ENCODE measurements at places on chromosomes 7 and 10. TPM values are rescaled to one million over a fixed set of nuclear protein-coding genes. Genes with fewer than 3 reads are reported as not detected.

AKR1C4 gene
- 1.0 TPM for total RNA-seq

MACC1 gene
- 16.6 TPM for total RNA-seq

SORBS1 gene
- total RNA-seq, result 79.1 TPM

DNA sequence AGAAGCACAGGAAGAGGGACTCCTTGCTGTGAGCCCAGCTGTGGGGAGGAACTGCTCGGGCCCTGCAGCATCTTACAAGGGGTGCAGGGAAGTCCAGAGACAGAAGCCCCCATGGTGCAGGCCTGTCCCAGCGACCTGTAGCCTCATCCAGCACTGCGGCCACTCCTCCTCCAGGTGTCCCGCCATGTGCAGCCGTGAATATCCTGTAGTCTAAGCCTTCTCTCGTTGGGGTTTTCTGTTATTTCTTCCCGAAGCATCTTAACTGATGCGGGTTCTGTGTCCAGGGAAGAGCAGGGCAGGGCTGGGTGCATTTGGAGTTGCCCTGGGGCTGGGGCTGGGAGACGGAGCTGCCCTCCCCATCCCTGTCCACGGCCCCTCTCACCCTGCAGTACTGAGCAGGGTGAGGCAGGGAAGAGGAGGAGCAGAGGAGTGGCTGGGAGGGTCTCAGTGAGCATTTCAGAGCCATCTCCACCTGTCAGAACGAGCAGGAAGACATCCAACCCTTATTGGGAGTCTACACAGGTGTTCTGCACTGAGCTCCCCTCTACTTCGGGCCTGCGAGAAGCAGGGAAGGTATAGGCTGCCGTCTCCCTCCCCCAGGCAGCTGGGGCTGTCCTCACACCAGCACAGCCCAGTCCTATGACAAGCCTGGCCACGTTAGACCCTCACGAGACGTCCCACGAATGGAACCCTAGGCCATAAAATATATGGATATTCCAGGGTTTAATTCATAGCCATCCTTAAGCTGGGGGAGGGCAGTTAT, 494.5 kb downstream of the DNAJB6 start:
- no peak for DNase-seq

- DNase-seq, result no peak
These were observed 39.8 kb downstream of the AKR1B1 start for GRCh38 chr7:134419085-134419484.

DNA sequence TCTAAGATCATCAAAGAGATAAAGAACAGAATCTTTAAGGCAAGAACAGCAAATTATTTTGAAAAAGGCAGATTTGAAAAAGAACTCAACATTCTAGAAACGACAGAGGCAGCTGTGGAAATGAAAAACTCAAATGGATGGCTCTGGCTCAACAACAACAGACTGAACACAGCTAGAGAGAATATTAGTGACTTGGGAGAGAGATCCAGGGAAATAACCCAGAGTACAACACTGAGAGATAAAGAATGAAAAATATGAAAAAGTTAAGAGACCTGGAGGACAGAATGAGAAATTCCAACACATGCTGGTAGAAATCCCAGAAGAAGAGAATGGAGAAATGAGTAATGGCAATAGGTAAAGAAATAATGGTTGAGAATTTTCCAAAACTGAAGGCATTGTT, 17.9 kb upstream of the ZNF777 start:
- DNase-seq, result no peak

GRCh38 chr10:121994429-121994941, 5.5 kb downstream of the TACC2 start:
- DNase-seq, result peak; percentile 56

DNA sequence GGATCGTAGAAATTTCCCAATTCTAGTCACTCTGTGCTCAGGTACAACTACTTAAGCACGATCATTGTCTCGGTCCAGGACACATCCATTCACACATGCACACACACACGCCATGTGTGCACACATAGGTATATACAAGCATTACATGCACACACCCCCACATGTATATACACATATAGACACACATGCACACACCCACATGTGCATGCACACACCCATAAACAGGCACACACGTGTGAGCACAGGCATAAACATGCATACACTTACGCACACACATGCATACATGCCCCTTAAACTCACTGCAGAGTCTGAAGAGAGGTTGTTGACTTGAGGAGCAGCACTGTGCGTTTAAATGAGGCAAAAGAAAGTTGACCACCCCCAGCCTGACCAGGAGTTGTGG, 32.5 kb upstream of the INSIG1 start:
- DNase-seq, result no peak

GRCh38 chr7:99461221-99461620, 4.7 kb downstream of the ATP5MF start:
- no peak for DNase-seq

GRCh38 chr7:5421714-5422395, 1.8 kb downstream of the TNRC18 start:
- peak; percentile 63 for DNase-seq

DNA sequence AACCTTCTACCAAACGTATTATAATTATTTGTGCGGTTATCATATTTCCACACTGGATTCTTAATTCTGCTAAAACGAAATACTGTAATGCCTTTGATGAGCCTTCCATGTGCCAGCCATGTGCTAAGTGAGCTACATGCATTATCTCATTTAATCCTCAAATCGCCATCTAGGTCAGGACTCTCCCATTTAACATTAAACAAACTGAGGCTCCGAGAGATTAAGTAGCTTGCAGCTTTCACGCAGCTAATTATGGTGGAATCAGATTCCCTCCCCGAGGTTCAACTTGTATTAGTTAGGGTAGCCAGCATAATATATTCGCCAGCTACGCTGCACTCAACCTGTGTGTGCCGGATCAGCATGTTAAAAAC, 798 bp upstream of the TSPAN33 start:
- DNase-seq, result no peak

GRCh38 chr10:61841338-61841875, 60.1 kb upstream of the ARID5B start:
- DNase-seq, result no peak

- DNase-seq, result no peak
These were observed 40.7 kb downstream of the GRID2IP start for GRCh38 chr7:6510476-6511133.
